ENCODE measurements at places on chromosomes 4 and X. TPM values are rescaled to one million over a fixed set of nuclear protein-coding genes. Genes with fewer than 3 reads are reported as not detected.

The PRDX4 gene
- 113 TPM for polyA plus RNA-seq

DNA sequence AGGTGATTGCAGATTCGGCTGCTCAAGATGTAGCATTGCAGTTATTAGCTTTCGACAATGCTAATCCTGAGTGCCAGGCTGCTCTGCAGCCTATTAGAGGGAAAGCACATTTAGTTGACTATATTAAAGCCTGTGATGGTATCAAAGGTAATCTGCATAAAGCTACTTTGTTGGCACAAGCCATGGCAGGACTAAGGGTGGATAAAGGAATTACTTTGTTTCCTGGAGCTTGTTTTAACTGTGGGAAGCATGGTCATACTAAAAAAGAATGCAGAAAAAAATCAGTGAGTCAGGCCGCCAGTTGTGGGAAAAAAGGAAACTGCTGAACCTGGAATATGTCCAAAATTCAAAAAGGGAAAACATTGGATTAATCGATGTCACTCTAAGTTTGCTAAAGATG lies 154.9 kb upstream of the TECRL start:
- DNase-seq, result no peak

DNA sequence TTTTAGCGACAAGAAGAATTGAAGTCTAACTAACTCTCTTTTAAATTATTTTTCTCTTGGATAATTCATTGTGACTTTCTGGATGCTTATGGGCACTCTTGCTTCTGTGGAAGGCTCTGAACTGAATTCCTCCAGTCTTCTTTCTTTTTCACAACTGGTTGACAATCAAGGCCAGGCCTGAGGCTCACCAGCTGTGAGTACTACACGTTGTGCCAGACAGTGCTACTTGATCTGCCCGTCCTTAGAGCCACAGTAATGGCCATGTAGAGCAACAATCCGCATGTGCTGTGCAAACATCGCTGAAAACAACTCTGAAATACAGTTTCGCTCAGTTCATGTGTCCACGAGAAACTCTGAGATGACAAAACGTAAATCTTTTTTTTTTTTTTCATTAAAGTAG lies 1336.3 kb upstream of the AGA start:
- no peak for DNase-seq

- no peak for DNase-seq
Measured at GRCh38 chr4:42133006-42133405, 19.4 kb downstream of the BEND4 start.

The SLAIN2 gene
- polyA plus RNA-seq, result 67.8 TPM

GRCh38 chrX:1388651-1389050 lies 3.3 kb downstream of the SLC25A6 start:
- no peak for DNase-seq

Data from left kidney (tissue), 8 donors.